ENCODE measurements at places on chromosomes 7 and 10.

- DNase-seq, result no peak
These were observed 92.9 kb downstream of the CTNNA3 start for GRCh38 chr10:67603086-67603485.

DNA sequence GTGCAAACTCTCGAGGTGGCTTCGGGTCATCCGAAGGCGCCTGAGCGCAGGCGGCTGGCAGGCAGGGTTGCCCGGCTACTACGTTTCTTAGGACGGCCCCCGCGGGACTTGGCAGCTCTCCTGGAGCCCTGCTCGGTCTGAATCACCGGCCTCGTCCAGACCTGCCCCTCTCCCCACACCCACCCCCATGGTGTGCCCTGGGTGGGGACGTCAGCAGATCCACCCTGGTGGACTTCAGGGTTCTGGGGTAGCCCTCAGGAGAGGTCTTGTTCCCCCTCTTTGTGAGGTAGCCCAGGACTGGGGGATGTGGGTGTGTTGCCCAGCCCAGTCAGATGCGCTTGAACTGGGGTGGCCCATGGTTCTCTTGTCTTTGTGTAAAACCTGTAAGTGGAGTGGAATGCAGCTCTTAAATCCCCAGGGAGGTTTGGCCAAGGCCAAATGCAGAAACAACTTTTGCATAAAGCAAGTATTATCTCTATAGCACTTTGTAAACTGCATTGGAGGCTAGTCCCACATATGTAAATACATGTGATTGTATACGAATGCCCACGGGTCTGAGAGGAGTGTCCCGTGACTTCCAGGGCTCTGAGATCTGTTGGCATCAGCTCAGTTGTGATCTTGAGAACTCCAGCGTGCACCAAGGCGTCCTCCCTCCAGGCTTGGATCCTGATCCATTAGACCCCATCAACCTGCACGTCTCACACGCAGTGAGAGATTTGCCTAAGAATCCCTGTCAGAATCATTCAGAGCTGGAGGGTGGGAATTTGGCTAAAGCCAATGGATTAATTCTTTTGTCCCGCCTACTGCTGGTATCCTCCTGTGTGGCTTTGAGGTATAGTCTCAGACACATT lies 1.8 kb downstream of the PFKFB3 start:
- no peak for DNase-seq

- no peak for DNase-seq
These were observed 8.4 kb downstream of the OSBPL3 start for GRCh38 chr7:24971333-24972165.

DNA sequence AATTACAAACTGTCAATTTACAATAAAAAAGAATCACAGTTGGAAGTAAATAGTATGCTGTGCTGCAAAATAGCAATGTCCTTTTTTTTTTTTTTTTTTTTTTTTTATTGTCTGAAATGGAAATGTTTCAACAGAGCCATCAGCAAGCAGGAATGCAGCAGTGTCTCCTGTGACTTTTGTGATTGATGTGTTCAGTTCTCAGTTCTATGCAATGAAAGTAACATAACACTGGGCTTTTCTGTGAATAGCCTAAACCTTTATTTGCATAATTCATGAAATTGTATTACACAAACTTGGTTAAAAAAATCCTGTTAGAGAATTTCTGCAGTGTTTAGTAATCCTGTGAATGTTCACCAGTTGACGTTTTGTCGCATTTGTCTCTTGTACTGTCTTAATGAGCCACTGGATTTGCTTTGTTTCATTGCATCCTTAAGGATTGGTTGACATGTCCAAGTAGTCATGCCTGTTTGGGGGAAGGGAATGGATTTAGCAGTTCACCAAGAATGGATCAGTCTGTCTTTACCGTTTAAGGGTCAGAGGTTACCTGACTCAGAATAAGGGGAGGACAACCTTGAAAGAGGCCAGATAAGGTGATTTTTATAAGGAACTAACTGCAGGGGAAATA lies 192.7 kb downstream of the MLLT10 start:
- no peak for DNase-seq

DNA sequence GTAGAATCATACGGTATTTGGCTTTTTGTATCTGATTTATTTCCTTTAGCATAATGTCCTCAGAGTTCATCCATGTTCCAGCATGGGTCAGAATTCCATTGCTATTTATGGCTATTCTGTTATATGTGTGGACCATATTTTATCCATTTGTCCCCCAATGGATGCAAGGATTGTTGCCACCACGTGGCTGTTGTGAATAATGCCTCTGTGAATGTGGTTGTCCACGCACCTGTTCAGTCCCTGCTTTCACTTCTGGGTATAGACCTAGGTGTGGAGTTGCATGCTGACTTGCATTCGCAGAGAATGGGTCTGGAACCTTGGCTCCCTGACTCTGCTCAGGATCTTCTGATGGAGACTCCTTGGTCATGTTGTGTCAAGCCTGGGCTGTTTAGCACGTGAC lies 199.9 kb downstream of the CAMK1D start:
- DNase-seq, result no peak

GRCh38 chr10:55631071-55631654 lies 729.9 kb downstream of the ZWINT start:
- DNase-seq, result peak; percentile 88

DNA sequence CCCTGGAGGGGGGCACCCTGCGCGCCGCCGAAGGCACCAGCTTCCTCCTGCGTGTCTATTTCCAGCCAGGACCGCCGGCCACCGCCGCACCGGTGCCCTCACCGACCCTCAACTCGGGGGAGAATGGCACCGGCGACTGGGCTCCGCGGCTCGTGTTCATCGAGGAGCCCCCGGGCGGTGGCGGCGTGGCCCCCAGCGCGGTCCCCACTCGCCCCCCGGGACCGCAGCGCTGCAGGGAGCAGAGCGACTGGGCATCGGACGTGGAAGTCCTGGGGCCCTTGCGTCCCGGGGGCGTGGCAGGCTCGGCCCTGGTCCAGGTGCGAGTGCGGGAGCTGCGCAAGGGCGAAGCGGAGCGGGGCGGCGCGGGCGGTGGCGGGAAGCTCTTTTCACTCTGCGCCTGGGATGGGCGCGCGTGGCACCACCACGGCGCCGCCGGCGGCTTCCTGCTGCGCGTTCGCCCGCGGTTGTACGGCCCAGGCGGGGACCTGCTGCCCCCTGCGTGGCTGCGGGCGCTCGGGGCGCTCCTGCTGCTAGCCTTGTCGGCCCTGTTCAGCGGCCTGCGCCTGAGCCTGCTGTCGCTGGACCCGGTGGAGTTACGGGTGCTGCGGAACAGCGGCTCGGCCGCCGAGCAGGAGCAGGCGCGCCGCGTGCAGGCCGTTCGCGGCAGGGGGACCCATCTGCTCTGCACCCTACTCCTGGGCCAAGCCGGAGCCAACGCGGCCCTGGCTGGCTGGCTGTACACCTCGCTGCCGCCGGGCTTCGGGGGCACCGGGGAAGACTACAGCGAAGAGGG lies 594 bp downstream of the CNNM1 start:
- DNase-seq, result peak; percentile 56

GRCh38 chr10:852386-852785 lies 79.1 kb downstream of the LARP4B start:
- DNase-seq, result no peak

DNA sequence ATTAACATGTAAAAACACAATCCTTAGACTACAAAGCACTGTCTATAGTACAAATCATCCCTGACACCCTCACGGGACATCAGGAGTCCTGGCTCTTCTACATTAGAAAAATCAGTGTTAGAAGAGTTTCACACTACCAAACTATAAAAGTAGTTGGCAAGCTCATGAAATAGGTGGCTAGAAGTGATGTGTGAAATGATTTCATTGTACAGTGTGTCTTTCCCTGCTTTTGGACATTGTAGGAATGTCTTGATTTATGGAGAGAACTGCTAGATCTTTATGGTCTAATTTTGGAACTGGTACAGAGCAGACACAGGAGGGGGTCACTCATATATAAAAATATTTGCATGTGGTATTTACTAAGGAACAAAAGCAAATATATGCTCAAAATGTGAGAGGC lies 33.2 kb downstream of the SEMA3A start:
- no peak for DNase-seq

DNA sequence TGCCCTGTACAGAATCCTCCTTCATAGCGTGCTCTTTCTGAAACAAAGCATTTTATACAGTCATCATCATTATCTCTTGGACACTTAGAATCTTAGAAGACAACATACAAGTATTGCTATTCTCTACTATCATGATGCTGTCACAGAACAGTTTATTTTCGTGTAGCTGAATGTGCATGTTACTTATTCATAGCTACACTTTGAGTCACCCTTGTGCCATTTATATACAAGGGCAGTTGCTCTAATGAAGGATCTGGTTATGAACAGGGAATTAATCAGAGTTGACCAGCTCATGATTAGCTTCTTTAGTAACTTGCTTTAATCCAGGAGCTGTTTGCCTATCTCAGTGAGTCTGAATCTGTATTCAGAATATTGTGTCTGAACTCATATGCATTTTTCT lies 11.2 kb downstream of the CASP2 start:
- DNase-seq, result no peak

- DNase-seq, result no peak
These were observed 252.7 kb upstream of the PTER start for GRCh38 chr10:16184096-16184597.

DNA sequence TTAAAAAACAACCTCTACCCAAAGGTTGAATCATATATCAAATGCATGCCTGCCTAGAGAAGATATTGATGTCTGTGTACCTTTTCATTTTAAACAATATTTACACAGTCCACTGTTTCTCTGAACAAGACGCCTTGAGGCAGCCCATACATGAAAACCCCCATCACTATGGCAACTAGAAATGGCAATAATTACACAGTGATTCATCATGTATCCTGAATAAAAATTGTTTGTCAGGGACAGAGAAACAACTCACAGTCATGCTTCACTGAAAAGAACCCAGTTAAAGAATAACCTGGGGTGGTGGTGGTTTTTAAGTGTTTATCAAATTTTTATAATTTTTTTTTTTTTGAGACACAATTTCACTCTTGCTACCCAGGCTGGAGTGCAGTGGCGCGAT lies 19.7 kb downstream of the DNAJC12 start:
- DNase-seq, result no peak

- no peak for DNase-seq
These were observed 21.8 kb downstream of the SPOCK2 start for GRCh38 chr10:72066318-72067284.

GRCh38 chr10:69477968-69478597 lies 26.8 kb downstream of the TSPAN15 start:
- DNase-seq, result no peak

DNA sequence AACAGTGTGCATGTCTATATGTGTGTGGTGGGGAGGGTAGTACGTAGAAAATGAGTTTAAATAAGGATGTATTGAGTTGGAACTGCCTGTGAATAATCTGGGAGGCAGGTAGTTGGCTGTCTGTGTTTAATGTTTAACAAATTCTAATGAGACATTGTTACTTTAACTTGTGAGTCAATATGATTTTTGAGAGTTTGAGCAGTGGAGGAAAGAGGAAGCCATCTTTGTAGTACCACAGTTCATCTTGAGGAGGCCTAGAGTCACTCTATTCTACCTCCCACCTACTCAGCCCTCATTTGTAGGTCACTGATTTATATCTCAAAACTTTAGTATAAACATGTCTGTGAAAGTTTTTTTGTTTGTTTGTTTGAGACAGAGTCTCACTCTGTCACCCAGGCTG lies 129.9 kb upstream of the ITGB1 start:
- no peak for DNase-seq

DNA sequence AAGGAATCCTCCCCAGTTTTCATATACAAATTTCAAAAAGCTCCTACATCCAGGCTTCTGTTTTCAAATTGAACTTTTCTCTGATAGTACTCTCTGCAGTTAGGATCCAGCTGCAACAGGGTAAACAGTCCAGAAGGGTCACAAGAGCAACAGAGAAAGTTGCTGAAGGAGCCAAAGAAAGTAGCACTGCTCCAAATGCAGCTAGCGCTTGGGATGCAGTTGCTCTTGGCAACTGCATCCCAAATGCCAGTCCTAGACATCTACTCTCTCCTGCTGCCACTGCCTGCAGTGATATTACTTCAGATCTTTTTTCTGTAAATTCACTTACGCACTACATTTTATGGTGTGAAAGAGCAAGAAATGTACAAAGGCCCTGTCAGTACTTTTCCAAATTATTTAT lies 14.6 kb downstream of the GPR37 start:
- DNase-seq, result no peak

GRCh38 chr10:116120688-116121455 lies 152.1 kb downstream of the GFRA1 start:
- peak; percentile 48 for DNase-seq

DNA sequence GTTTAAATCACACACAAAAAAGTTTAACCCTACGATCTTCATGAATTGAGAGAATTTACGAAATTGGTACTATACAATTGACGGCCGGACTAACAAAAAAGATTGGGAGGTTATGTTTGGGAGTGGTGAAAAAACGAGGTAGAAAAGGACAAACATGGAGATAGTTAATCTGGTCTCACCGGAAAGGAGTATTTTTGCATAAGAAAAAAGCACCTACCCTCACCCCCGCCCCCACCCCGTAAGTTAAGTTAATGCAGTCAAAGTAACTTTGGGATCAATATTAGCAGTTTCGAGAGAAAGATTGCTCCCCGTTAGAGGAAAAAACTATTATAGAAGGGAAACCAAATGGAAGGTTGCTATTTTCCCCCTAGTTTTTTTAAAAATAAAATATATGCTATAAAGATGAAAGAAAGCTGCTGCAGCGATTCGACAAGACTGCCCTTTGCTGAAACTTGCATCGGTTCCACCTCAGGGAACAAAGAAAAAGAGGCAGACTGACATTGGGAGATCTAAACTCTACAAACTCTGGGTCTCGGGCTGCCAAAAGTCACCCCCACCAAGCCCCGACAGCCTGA lies 3.5 kb downstream of the SP8 start:
- DNase-seq, result no peak

- DNase-seq, result no peak
These were observed 135.1 kb upstream of the TRIM24 start for GRCh38 chr7:138324941-138325340.

DNA sequence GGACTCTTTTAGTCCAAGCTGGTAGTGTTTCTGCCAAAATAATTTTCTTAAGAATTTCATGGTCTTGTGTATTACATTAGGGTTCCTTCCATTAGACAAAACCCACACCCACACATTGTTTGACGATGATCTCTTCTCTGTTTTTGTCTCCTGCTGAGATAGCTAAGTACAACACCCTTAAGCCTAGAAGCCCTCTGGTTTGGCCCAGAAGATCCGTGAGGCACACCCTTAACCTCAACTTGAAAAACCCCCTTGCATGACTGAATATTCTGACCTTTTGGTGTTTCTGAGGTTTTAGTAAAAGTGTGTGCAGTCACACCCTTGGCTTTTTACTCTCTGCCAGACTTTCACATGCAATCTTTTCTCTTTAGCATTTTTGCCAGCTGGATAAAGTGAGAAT lies 29.3 kb upstream of the ERCC6 start:
- DNase-seq, result no peak

Data from nephron progenitor cell (in vitro differentiated cells).